ENCODE measurements at places on chromosomes 13 and 19. TPM values are rescaled to one million over a fixed set of nuclear protein-coding genes. Genes with fewer than 3 reads are reported as not detected.

The ONECUT3 gene
- not detected for total RNA-seq

The LILRA1 gene
- not detected for total RNA-seq

The ZNF723 gene
- total RNA-seq = not detected

The CRB3 gene
- not detected for total RNA-seq

The HS6ST3 gene
- not detected for total RNA-seq
